ENCODE measurements at places on chromosomes 5 and 9.

DNA sequence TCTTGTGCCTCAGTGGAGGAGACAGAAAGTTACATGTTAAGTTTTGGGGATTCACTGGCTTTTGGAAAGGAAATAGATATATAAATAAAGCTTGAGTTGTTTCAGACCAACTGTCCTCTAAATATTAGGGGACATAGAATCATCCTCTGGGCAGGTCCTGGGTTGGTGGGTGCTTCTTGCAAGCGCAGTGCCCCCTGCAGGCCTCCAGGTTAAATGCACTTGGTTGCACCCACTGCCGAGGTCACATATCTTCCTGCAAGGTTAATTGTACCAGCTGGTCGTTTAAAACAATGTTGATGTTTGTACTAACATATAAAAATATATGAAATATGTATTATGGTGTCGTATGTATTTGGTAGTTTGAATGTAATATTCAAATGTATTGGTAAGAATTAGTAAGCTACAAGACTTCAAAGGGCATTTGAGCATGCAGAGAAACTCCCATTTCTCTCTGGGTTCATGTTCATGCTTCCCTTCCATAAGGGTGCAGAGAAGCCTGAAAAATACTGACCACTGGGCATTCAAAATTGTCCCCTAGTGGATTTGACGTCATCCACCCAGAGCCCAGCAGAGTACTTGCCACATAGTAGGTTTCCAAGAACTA, 87.0 kb downstream of the ZNF618 start:
- no peak for DNase-seq

- no peak for DNase-seq
These were observed 427.5 kb upstream of the KIF2A start for GRCh38 chr5:61878471-61878870.

- no peak for DNase-seq
These were observed 127.2 kb upstream of the LARP1 start for GRCh38 chr5:154627698-154628678.

DNA sequence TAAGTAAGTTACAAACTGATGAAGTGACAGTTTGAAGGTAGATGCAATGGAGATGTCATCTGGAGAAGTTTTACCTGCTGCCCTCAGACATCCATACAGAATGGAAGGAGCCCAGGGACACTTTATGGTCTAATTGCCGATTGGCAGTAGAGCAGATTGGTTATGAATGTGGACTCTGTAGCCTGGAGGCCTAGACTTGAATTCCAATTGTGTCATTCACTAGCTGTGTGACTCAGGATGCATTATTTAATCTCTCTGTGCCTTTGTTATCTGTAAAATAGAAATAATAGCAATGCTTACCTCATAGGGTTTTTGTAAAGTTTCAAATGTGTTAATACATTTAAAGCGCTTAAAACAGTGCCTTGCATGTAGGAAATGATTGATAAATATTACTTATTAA, 5.2 kb upstream of the TCERG1 start:
- DNase-seq, result no peak

DNA sequence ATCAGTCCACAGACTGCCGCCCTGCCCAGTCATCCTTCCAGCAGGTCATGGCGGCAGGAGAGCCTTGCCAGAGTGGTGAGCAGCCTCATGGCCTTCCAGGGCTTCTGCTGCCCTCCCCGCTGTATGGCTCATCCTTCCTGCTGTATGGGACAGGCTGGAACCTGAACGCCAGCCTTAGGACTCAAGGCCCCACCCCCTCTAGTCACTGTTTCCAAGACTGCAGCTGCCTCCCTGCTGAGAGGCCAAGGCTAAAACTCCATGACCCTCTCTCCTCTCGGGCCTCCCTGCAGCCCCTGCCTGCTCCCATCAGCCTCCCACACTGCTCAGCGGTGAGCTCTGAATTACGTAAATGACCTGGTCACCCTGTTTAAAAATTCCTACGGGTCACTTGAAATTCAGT, 227.5 kb downstream of the AGTPBP1 start:
- DNase-seq, result no peak

DNA sequence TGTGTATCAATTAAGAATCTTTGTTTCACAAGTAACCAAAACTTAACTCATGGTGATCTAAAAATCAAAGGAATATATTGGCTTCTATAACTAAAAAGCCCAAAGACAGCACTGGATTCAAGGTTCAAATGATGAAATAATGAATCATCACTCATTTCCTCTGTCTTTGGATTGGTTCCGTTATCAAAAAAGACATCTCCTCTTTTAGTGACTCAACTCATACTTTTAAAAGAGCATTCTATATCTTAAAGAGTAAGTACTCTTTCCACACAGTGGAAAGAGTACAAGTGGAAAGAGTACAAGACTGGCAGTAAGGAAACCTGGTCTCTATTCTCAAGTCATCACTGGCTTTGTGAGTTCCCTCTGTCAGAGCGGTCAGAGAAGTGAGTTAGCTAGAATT, 141.4 kb upstream of the NMUR2 start:
- no peak for DNase-seq

DNA sequence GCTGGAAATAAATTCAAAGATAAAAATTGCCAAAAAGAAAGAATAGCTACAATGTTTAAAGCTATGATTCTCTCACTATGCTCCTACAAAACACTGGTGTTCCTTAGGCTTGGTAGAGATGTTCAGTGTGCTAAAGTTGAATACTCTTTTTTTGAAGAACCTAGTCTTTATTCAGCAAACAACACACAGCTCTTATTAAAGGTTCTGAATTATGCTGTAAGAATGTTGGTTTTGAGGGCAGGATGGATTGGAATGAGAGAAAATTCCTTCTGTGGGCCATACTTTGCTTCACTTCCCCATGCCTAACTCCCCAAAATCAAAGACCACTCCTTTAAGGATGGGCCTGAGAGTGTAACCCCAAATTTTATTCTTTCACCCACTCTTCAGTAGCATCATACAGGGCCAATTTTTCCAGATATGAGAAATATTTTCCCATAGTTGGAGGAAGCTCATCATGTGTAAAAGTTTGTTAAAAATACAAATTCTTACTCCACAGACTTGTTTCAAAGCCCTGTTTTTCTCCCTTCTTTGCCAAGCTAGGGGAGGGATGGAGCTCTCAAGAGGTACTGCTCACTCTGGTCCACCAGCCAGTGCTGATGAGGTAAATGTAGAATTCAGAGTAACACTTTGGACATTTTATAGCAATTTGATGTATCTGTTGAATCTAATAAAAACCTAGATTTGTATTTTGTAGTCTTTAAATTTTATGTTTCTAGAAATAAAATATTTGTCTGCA, 99.3 kb downstream of the GDNF start:
- DNase-seq, result no peak

- DNase-seq, result peak; percentile 3
These were observed 101.6 kb upstream of the SSBP2 start for GRCh38 chr5:81852291-81853029.

DNA sequence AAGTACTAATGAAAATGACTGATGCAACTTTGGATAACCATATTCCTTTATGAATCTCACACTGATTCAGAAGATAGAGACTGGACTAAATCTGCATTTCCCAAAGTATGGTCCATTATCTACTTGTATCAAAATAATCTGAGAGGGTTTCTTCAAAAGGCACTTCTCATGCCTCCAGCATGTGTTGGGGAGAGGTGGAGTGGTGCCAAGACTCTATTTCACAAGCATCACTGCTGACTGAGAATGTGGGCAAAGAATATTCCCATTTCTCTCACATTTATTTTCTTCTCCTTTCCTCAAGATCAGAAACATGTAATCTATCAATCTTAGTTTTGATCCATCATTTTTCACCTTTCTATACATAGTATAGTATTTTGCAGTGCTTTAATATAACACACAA, 135.4 kb downstream of the GABRB2 start:
- no peak for DNase-seq

DNA sequence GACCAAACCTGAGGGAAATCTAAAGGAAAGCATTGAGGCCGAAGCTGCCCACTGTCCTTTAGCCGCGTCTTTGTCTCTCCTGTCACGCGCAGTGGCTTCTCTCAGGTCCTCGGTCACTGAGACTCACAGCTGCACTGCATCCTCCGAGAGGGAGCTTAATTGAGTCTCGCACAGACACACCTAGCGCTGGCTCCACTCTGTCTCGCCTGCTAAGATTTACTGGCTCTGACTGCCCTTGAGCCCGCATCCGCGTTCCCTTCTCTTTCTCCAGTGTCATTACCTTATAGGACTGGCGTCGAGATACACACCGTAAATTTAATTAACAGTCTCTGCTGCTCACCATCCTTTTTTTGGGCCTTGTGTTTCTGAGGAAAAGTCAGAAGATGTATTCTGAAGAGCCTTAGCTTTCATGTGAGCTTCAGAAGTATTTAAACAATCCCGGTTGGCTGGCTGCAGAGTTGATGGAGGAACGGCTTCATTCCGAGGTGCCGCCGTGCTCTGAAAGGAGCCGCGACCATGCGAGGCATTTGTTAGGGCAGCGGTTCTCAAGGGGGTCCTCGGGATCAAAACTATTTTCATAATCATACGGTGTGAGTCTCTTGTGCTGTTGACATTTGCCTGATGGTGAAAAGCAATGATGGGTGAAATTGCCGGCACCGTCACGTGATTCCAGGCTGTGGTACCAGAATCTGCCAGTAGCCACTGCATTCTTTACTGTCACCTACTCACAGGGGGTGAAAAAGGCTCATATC, 58.3 kb downstream of the GPR107 start:
- peak; percentile 92 for DNase-seq

GRCh38 chr9:71683598-71684235, 84.6 kb downstream of the CEMIP2 start:
- no peak for DNase-seq

- no peak for DNase-seq
These were observed 201.1 kb upstream of the GLRA1 start for GRCh38 chr5:152125661-152126205.

DNA sequence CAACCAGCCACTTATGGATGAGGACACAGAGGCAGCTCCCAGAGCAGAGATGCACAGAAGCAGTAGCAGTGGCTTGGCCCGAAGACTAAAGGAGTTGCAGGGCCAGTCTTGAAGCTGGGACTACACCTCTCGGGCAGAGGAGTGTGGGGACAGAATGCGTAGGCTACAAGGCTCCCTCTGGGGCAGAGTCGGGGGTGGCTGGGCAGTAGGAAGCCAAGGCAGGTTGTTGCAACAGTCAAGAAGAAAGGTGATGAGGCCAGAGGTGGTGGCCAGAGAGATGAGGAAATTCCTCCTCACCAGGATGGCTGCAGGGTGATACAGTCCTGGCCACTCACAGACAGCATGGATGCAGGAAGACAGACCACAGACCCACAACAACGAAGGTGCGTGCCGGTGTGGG, 4.9 kb upstream of the N4BP3 start:
- no peak for DNase-seq

- DNase-seq, result no peak
These were observed 703.5 kb upstream of the RGMB start for GRCh38 chr5:98069876-98070512.

- no peak for DNase-seq
These were observed 26.0 kb upstream of the NKD2 start for GRCh38 chr5:982377-983237.

GRCh38 chr5:112594095-112594850, 143.4 kb upstream of the APC start:
- peak; percentile 30 for DNase-seq

DNA sequence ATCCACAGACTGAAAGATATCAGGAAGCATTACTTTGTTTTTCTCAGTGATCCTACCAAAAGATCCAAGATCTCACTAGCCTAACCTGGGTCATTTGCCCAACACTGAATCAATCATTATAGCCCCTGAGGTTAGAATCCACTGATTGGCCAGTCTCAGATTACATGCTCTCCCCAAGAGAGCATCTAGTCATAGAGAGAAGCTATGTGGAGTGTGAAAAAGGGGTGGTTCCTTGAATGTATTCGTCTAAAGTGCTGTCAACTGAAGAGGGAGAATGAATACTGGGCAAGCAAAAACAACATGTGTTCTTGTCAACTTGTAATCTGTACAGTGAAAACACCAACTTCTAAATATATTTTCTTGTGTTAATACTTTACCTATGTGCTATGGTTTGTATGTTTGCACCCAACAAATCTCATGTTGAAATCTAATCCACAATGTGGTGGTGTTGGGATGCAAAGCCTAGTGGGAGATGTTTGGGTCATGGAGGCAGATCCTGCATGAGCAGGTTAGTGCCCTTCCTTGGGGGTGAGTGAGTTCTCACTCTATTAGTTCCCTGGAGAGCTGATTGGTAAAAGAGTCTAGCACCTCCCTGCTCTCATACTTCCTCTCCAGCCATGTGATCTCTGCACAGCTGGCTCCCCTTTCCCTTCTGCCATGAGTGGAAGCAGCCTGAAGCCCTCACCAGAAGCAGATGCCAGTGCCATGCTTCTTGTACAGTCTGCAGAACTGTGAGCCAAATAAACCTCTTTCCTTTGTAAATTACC, 60.3 kb upstream of the PJA2 start:
- DNase-seq, result no peak

DNA sequence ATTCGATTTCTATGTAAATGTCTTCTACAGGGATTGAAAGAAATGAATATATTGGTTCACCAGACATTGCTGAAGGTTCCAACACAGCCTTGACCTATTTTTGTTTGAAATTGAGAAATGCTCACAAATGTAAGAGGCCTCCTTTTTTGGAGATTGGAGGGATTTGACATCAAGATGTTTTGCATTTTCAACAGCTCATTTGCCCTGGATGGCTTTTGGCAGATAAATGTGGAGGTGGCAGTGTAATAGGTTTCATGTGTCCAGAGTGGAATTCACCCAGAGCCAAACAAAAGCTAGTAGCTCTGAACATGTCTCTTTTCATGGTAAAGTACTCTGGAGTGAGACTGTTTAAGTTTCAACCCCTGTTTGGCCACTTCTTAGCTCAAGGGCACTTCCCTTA, 77.3 kb downstream of the PALM2AKAP2 start:
- DNase-seq, result peak; percentile 5

DNA sequence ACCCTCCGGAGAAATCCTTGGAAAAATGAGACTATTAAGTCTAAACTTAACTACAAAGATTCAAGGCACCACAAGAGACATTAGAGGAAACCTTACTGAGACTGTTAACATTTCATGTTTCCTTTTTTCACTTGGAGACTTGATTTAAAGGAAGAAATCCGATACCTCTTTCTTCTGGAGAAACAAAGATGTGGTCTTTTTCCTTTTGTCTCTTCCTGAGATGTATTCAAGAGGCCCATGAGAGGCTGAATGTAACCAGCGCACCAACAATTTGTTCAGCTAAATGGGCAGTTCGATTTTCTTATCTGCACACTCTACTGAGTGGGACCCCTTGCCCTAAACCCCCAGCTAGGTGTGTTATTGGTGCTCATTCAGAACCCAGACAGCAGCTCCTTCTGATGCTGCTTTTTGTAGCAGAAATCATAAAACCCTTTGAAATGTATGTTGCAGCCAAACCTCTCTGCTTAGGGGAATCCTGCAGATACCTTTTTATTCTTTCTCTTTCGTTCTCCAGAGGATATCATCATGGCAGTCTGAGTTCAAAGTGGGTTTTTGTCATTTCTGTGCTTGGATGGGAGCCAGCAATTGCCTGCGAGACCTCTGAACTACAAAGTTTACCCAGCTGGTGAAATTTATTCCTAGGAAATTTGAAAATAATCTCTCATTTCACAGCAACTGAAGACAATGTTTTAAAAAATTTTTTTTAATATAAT, 41.9 kb upstream of the ACTBL2 start:
- DNase-seq, result no peak
